ENCODE measurements at places on chromosomes 1 and 21.

- no peak for DNase-seq
Measured at GRCh38 chr1:101316256-101316655, 79.4 kb downstream of the S1PR1 start.

- peak; percentile 26 for DNase-seq
Measured at GRCh38 chr1:86419277-86419903, 4.6 kb upstream of the CLCA2 start.

GRCh38 chr21:28112511-28112910 is 880.2 kb downstream of the LTN1 start:
- DNase-seq: no peak

- no peak for DNase-seq
Measured at GRCh38 chr1:156444407-156445001, 56.1 kb downstream of the MEF2D start.

DNA sequence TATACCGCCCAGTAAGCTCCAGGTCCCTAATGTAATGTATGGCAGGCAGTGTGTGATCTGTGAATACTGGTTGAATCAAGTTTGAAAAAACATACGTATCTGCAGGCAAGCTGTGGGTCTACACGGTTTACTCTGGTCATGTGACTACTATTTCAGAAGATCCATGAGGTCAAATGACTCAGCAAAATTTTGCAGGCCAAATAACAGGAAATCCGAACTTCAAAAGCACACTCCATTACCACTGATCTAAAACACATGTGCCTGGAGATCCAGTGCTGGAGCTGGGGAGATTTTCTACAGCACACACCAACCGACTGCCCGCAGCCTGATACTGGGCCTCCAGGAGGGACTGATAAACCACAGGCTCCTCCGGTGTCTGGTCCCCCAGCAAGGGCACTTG is 64.5 kb upstream of the SLC44A3 start:
- peak; percentile 84 for DNase-seq

DNA sequence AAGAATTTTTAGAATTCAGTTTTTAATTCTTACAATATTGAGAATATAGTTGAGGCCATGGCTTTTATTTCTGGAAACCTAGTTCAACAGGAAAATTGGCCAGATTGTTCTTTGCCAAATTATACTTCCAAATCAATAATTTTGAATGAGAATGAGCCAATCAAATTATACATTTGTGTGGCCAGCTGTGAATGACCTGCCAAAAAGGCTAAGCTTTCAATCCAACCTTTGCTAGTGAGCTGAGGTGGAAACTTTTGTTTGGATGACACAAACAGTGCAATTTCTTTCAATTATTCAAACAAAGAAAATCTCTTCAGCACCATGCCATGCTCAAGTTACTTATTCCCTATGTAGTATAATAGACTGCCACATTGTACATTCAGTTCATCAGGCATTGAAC is 167.8 kb downstream of the PATJ start:
- no peak for DNase-seq

DNA sequence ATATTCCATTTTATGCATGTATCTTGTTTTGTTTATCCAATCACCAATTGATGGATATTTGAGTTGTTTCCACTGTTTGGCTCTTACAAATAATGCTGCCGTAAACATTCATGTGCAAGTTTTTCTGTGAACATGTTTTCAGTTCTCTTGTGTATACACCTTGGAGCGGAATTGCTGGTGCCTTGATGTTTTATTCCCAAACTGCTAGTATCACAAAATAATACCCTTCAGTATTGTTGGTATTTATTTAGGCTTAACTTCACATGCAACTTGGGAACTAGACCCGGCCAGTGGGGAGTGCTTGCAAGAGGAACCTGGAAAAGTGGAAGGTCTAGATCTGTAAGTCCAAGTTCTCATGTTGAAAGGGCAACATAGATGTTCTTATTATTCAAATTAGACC is 115.9 kb downstream of the CRYAA start:
- DNase-seq: no peak

DNA sequence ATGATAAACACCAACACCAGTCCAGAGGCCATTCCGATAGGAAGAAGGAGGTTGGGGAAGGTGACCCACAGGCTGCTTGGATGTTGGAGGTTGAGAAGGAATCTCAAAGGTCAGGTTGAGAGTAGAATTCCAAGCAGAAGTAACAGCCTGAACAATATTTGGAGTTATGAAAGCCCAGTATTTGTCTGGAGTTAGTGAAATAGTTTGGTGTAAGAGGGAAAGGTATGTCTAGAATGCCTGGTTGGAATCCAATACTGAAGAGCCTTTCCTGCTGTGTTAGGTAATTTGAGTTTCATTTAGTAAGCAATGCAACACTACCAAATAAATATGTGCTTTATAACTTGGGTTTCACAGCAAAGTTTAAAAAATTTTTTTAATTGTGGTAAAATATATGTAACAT is 70.5 kb upstream of the MCOLN3 start:
- DNase-seq: peak; percentile 33

GRCh38 chr1:41868241-41868998 is 50.3 kb downstream of the HIVEP3 start:
- DNase-seq: no peak

GRCh38 chr1:172465617-172466016 is 21.7 kb upstream of the PIGC start:
- DNase-seq: no peak

DNA sequence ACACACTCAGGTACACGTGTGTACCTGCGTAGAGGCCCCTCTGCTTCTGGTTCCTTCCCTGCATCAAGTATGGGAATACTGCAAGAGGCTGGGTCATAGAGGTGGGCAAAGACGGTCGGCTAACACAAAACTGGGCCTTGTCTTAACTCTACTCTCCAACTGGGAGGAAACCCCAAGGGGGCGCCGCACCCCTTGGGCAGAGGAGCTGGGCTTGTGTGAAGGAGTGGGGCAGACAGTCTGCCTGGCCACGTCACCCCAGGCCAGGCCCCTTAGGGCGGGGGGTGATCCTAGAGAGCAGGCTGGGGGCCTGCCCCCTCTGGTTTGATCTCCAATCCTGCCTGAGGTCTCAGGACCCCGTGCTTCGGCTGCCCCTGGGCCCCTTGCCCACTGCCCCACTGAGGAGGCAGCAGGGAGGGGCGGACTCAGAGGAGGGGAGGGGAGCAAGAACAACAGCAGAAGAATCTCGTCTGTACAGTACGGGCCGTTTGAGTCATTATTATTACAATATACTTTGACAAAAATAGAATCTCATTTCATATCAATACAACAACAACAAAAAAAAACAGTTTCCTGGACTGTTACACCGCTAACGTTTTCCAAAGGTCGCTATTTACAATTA is 34.7 kb downstream of the MEF2D start:
- DNase-seq: no peak

DNA sequence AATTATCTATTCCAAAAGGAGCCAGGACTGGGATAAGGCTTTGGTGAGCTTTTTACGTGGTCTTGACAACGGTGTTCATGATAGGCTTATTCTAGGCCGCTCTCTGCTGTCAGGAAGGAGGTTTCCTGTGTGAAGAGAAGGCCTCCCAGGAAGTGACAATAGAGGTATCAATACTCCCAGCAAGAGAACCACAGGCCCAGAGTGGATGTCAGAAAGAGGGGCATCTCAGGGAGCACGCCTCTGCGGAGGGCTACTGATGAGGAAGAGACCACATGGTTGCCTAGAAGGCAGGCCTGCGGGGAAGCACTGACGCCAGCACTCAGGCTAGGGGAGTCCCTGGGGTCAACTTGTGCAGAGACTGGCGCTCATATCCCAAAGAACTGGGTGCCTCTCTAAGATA is 60.4 kb downstream of the ITPKB start:
- no peak for DNase-seq

DNA sequence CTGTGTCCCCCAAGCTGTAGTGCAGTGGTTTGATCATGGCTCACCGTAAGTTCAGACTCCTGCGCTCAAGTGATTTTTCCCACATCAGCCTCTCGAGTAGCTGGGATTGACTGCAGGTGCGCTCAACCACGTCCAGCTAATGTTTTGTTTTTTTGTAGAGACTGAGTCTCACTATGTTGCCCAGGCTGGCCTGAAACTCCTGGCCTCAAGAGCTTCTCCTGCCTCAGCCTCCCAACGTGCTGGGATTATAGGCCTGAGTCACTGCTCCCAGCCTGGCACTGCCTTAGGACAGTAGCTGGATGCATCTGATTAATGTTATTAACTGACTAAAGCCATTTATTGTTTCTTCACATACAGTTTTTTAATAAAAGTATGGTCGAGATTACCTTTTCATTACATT is 40.2 kb downstream of the RNF11 start:
- DNase-seq: no peak

GRCh38 chr1:54290506-54291184 is 90.7 kb downstream of the MRPL37 start:
- no peak for DNase-seq

- no peak for DNase-seq
Measured at GRCh38 chr21:21111309-21111920, 113.2 kb downstream of the NCAM2 start.

DNA sequence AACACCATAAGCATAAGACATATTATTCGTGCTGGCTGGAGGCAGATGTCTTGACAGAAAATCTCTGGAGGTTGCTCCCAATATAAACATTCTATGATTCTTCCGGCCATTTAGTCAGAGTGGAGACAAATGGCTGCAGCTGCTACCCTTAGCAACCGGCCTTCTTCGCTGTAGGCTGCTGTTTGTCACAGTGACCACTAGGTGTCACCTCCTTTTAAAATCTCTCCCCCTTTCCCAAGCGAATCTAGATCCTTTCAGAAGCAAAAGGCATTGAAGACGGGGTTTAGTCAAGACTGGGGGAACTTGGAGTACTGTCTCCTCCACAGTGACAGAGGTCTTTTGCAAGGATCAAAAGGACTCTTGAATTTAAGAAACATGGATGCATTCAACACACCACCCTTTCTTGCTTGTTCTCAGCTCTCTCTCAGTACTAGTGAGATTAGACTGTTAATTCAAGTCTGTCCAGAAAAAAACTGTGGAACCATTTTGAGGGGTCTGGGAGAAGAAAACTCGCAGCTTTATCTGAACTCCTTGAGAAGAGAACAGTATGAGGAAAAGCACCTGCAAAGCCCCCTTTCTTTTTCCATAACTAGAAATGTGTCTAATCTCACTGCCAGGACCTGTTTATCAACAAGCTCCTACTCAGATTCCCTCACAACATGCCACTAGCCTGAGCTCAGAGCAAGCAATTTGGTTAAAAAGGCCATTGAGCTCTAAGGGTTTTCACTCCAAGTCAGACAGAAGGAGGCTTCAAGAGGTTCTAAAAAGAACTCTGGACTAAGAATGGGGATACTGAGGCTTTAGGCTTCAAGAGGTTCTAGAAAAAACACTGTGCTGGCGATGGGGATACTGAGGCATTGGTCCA is 408.3 kb upstream of the PLXNA2 start:
- peak; percentile 81 for DNase-seq

DNA sequence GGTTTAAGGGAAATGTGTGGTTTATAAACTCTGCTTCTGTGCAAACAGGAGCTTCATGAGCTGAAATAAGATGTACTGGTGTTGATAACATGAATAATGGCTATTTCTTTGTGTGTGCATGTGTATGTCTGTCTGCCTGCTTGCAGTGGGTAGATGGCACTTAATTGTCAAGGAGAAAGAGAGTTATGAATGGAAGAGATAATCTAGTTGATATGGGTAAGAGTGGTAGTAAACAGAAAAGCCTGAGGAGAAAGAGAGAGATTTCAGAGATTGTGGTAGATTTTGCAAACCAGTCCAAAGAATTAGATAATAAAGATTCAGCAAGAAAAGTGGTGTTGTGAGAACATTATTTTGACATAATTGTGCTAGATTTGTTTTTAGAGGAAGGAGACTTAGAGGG is 7.7 kb downstream of the SUCO start:
- DNase-seq: no peak

DNA sequence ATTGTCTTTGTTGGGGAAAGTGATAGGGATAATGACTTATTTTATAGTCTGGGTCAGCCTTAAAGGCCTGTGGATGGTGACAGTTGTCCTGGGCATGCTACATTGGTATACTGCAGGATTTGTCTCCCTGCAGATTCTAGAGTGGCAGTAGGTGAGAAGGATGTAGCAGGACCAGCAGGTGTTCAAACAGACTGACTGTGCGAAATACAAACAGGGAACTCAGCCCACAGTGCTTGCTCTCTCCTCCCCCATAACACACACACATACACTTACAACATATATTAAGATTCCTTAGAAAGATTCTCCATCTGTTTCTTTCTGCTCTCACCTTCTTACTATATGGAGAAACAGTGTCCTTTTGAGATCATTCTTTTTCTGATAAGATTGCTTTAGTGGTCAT is 6.9 kb downstream of the PDE4B start:
- no peak for DNase-seq

GRCh38 chr1:2404890-2405511 is 7.4 kb downstream of the PEX10 start:
- DNase-seq: no peak

DNA sequence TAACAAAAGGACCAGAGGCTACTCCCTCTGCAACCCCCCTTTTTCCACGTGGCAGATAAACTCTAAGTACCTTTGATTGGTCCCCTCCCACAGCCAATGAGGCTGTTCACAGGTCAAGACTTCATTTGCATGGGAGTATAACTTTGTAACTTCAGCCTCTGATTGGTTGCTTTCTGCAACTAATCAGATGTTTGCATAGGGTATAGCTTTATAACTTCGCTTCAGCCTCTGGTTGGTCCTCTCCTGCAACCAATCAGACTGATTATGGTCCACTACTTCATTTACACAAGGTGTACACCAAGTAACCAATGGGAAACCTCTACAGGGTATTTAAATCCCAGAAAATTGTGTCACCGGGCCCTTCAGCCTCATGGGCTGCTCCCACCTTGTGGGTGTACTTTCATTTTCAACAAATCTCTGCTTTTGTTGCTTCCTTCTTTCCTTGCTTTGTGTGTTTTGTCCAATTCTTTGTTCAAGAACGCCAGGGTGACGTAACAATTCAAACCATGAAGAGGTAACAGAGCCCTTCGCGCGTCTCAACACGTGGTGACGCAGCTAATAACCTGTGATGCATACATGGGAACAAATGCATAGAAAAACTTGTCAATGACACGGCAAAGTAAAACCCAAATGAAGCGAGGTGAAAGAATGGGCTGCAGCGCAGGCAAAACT is 47.2 kb downstream of the VPS26C start:
- no peak for DNase-seq

GRCh38 chr1:209667708-209668107 is 7.5 kb upstream of the G0S2 start:
- DNase-seq: no peak

- no peak for DNase-seq
Measured at GRCh38 chr1:225578251-225578977, 74.5 kb downstream of the ENAH start.

DNA sequence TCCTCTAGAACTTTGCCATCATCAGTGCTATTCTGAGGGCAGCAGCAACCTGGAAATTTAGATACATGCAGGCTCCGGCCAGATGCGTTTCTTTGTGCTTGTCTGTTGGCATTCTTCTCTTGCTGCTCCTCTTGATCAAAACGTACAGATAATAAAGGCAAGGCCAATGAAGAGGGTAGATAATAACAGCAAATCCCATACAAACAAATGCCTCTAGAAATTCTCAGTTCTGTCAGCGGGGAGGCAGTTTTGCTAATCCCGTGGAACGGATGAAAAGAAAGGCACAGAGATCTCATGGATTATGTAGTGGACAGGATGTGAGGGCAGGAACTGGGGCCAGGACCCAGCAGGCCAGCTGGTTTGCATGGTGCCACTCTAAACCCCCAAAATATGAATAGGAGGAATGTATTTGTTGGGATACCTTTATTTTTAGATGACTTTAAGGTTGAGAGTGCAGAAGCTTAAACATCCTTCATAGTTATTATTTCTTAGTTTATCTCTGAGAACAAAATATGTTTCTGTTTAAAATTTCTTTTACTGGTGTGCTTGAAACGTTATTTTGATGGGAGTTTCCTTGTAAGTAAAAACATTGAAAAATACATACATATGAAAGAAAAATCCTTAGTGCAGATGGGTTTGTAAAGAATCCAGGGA is 1.5 kb downstream of the ITSN1 start:
- peak; percentile 18 for DNase-seq

GRCh38 chr1:211741116-211741515 is 65.7 kb upstream of the NEK2 start:
- no peak for DNase-seq

Measured in GM03348 (cell line).